ENCODE measurements at places on chromosomes 13 and 19. TPM values are rescaled to one million over a fixed set of nuclear protein-coding genes. Genes with fewer than 3 reads are reported as not detected.
A peak's percentile ranks its signal among the peaks of the same experiment; 100 is the strongest.

DNA sequence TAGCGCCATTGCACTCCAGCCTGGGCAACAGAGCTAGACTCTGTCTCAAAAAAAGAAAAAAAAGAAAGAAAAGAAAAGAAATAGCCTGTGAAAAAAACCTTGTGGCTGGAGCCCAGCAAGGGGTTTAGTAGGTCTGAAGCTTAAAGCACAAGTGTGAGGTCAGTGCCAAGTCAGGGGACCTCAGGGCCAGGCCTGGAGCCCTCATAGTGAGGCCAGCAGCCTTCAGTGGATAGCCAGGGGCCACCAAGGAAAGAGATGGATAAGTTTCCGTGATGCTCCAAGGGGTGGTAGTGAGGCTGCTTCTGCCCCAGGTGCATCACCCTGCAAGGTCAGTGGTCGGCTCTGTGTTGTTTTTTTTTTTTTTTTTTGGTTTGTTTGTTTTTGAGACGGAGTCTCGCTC lies 12.9 kb downstream of the TINCR start:
- no peak for ATAC-seq

MYO1F gene
- total RNA-seq, result 3.8 TPM

DNA sequence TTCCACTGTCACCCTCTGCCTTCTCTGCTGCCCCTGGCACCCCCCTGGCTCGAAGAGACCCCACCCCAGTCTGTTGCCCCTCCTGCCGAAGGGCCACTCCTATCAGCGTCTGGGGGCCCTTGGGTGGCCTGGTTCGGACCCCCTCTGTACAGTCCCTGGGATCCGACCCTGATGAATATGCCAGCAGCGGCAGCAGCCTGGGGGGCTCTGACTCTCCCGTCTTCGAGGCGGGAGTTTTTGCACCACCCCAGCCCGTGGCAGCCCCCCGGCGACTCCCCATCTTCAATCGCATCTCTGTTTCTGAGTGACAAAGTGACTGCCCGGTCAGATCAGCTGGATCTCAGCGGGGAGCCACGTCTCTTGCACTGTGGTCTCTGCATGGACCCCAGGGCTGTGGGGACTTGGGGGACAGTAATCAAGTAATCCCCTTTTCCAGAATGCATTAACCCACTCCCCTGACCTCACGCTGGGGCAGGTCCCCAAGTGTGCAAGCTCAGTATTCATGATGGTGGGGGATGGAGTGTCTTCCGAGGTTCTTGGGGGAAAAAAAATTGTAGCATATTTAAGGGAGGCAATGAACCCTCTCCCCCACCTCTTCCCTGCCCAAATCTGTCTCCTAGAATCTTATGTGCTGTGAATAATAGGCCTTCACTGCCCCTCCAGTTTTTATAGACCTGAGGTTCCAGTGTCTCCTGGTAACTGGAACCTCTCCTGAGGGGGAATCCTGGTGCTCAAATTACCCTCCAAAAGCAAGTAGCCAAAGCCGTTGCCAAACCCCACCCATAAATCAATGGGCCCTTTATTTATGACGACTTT lies 2.0 kb downstream of the ZFP36 start:
- ATAC-seq, result no peak

CD79A gene
- total RNA-seq, result 2.6 TPM

ZNF227 gene
- total RNA-seq, result 6.1 TPM

DNA sequence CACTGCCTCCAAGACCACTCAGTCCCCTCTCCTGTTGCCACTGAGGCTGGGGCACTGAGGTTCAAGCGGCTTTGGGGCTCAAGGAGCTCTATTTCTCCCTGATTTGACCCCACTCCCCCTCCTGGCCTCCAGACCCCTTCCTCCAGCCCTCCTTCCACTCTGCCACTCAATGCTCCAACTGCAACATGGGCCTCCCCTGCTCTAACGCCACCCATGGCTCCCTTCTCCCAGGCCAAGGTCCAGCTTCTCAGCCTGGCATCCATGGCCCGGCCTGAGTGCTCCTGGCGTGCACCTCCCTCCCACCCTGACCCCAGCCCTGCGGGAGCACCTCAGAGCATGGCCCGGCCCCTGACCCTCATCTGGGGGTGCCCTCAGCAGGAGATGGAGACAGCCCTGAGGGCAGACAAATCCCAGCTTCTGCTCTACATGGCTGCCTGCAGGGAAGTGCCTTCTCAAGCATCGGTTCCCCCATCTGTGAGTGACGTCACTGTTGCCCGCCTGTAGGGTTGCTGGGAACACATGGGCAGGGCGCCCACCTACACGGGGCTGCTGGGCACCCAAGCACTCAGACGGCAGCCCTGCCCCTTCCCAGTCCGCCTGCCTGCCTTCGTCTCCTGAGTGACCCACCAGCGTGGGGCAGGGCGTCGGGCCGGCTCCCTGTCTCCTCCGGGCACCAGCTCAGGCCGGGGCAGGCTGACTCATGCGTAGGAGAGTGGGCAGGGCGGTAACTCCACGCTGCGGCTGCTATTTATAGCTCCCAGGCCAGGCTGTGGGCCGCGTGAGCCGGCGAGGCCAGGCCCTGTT lies 1.6 kb upstream of the DIRAS1 start:
- ATAC-seq, result peak; percentile 71

DNA sequence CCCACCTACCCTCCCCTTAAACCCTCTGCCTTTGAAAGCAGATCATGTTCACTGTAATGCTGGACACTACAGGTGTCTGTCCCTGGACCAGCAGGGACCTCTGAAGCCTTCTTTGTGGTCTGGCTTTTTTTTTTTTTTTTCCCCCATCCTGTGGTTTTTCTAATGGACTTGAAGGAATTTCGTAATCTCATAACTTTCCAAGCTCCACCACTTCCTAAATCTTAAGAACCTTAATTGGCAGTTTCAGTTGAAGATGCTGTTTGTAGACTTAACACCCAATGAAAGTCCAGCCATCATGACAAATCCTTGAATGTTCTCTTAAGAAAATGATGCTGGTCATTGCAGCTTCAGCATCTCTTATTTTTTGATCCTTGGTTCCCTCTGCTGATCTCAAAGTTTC lies 45.0 kb upstream of the LRCH1 start:
- ATAC-seq, result no peak
